ENCODE measurements at places on chromosomes 13 and 19.

GRCh38 chr13:20408181-20408580, 117.5 kb downstream of the CRYL1 start:
- no peak for DNase-seq

DNA sequence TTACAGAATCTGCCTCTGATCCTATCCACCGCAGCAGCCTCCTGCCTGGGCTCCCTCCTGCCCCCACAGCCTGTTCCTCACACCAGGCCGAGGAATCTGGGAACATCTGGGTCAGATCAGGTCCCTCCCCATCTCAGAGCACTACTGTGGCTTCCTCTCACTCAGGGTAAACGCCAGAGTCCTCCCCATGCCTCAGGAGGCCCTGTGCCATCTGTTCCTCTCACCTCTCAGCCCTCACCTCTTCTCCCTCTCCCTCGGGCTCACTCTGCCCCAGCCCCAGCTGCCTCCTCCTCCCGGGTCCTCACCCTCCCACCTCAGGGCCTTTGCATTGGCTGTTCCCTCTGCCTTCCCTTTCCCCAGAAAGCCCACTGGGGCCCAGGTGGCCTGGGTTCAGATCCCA, 18.2 kb downstream of the FCGBP start:
- no peak for DNase-seq

- DNase-seq = no peak
These were observed 220.3 kb downstream of the RAP2A start for GRCh38 chr13:97654236-97654635.

DNA sequence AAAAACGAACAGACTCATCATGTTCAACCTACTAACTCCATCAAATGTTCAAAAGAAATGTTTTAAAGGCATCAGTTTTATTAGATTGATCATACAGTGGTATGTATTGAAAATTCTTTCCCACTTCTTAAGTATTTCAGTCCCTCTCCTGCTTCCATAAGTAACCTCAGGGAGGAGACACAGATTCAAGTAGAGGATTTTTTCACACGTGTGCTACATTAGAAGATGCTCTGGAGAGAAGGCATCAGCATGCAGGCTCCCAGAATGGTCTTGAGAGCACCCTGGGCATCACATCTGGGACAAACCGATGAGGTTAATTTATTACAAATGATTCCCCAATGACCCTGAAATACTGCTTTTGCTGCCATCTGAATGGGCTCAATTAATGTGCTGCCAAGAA, 3.6 kb downstream of the GPR12 start:
- DNase-seq = no peak

GRCh38 chr13:25739376-25739775, 312.4 kb downstream of the SHISA2 start:
- no peak for DNase-seq

GRCh38 chr13:42814868-42815267, 33.5 kb downstream of the FAM216B start:
- DNase-seq = no peak

DNA sequence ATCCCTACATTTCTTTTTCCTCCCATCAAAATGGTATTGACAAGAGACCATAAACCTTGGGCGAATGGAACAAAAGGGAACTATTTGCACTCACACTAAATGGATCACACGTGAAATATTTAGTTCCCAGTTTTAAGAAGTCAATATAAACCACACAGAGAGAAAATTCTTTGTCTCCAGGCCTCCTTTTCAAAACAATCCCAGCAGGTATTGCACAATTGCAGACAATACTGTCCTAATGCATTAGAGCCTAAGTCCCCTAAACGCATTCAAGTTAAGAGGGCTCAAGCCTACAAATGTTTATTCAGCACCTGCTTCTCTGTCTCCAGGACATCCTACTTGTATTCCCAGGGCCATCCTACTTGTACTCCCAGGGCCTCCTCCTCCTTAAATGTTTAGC, 1.3 kb upstream of the B3GLCT start:
- no peak for DNase-seq

DNA sequence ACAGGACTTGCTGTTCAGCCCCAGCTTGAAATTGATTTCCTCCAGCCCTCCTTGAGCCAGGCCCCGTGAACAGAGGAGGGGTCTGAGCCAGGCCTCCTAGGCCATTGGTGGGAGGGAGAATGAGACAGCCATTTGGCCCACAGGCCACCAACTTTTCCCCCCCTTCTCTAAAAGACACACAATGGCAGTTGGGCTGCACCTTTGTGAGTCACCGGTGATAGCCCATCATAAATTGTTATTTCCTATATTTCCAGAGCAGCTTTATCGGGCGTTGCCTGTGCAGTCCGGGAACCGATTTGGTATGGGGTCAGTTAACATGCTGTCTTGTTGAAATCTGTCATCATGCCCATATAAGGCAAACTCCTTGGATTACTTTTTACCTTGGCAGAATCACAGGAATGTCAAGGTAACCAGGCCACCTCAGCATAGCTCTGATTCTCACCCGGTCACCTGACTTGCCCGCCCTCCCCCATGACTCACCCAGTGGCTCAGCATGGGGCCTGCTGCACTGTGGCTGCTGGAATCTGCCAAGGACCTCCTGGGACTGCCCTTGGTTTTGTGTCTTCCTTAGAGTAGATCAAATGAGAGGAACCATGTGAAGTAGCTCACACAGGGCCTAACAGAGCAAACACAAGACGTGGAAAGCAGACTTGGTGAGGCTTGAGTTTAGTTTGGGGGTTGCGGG, 36.1 kb downstream of the ACTN4 start:
- peak; percentile 30 for DNase-seq

- peak; percentile 5 for DNase-seq
These were observed 22.8 kb upstream of the CEACAM20 start for GRCh38 chr19:44552324-44552723.

Measured in stimulated activated CD4-positive, alpha-beta T cell treated with anti-CD3 and anti-CD28 coated beads, Interleukin-12 subunit alpha, Interleukin-12 subunit beta, amount 100 ng/mL, for 4 hours (primary cell).